T-helper 9 cell (primary cell): ENCODE measurements at places on chromosomes 2 and 18.

- DNase-seq = no peak
Measured at GRCh38 chr2:134410831-134411231, 157.0 kb downstream of the MGAT5 start.

DNA sequence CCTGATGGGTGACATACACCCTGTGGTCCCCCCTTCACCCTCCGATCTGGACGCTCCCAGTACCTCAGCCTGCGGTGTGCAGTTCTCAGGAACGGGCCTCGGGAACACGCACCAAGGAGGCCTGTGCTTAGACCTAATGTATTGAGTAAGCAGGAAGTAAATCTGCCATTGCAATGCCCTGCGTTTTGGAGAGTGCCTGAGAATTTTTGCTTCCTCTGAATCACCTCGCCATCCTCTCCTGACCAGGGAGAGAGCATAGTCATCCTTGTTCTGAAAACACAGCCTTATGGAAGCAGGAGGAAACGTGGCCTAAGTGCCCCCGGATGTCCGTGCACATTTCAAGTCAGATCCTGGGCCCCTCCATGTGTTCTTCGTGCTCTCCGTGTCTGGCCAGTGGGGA is 272.2 kb downstream of the NDUFA10 start:
- no peak for DNase-seq

DNA sequence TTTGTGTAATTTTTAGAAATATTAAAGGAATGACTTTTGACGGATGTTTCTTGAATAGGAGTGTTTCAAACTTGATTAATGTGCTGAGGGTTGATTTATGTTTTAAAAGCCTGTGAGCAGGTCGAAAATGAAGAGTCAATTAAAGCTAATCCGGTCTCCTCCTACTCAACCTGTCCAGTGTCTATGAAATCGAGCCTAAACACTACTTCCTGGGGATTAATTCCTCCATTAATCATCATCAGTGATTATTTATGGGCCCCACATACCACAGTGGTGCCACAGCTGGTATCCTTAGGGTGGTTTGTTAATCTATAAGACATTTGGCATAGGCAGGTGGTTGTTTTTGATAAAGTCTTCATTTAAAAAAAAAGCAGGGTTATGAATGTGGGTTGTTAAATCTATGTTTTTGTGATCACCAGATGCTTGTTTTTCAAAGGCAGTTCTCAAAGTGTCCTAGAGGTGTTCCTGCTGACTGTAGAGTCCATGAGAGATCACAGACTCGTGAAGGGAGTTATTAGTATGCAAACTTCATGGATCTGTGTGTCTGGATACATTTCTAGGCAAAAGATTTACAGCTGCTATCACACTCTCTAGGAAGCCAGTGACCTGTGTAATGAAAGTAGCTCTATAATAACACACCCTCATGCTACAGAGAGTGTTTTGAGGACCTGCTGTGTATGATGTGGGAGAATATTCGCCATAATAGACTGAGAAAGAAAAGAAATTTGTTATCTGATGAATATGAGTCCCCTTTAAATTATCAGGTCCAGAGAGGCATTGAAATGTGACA is 308.6 kb downstream of the AKAIN1 start:
- DNase-seq = no peak

DNA sequence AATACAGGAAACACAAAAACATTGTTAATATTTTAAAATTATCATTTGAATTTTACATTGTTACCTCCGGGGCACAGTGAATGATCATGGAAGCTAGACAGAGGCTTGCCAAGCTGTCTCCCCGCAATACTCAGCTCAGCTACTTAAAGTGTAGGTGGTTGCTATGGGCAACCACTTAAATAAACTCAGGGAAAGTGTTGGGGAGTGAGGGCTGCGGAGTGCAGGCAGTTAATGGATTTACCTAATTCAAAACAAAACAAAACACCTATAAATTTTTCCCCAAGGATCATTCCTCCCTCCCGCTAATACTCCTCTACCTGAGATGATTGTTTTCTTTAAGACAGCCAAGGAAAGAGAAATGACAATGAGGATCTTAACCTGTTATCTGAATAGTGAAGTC is 349.5 kb downstream of the TGIF1 start:
- DNase-seq = no peak

DNA sequence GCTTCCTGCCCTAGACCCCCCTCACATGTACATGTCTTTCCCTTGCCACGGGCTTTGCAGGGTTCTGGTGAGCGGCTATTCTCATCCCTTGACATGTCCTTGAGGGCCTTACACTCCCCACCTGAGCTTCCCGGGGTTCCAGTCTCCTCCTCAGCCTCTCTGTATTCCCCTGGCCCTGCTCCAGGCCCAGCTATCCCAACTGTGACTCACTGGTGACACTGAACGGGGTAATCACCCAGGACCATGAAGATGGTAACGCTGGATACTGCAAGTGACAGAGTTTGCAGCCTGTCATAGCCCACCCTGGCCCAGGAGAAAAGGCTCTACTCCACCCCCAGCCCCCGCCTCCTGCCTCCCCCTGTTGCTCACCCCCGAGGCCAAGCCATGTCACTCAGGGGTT is 27.3 kb downstream of the KIF3C start:
- DNase-seq = no peak

DNA sequence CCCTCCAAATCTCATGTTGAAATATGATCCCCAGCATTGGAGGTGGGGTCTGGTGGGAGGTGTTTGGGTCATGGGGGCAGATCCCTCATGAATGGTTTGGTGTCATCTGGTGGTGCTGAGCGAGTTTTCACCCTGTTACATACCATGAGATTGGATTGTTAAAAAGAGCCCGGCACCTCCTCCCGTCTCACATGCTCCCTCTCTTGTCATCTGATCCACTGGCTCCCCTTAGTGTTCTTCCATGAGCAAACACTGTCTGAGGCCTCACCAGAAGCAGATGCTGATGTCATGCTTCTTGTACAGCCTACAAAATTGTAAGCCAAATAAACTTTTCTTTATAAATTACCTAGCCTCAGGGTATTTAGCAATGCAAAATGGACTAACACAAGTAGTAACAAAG is 405.0 kb upstream of the SLC39A10 start:
- DNase-seq = no peak

DNA sequence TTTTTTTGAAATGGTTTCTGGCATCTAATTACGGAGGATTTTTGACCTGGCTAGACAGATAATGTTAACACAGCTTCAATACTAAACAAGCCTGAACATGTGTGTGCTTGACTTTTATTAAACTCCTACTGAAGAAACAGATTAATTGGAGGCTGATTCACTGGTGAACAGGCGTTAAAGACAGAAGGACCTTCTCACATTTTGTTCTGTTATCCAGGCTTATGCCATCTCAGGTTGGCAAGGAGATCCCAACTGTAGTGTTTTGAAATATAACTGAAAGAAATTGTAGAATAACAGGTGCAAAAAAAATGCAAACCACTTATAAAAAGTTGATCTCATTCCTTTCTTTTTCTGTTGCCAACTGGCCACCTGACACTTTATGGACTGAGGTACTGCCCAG is 269.6 kb downstream of the ARHGAP15 start:
- no peak for DNase-seq

DNA sequence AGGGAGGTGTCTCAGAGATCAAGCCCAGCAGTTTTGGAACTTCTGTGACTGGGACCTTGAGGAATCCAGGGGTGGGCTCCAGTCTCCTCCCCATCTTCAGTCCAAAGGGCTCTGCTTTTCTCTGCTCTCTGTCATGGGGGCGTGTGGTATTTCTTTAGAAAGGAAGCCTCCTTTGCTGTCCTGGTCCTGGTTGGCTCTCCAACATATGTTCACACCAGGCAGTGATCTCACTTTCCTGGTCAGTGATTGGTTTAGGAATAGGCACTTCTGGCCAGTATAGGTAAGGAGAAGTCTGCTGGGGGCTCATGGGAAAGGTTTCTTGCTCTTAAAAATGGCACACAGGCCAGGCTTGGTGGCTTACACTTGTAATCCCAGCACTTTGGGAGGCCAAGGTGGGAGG is 115.5 kb upstream of the HAAO start:
- DNase-seq = no peak

- DNase-seq = no peak
Measured at GRCh38 chr2:11984316-11985158, 238.1 kb downstream of the LPIN1 start.

DNA sequence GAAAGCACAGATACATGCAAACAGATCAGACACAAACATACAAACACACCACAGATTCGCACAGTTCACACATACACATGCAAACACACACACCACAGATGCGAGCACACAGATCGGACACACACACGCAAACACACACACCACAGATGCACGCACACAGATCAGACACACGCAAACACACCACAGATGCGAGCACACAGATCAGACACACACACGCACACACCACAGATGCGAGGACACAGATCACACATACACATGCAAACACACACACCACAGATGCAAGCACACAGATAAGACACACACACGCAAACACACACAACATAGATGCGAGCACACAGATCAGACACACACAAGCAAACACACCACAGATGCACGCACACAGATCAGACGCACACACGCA is 149.0 kb downstream of the PXDN start:
- DNase-seq = no peak

DNA sequence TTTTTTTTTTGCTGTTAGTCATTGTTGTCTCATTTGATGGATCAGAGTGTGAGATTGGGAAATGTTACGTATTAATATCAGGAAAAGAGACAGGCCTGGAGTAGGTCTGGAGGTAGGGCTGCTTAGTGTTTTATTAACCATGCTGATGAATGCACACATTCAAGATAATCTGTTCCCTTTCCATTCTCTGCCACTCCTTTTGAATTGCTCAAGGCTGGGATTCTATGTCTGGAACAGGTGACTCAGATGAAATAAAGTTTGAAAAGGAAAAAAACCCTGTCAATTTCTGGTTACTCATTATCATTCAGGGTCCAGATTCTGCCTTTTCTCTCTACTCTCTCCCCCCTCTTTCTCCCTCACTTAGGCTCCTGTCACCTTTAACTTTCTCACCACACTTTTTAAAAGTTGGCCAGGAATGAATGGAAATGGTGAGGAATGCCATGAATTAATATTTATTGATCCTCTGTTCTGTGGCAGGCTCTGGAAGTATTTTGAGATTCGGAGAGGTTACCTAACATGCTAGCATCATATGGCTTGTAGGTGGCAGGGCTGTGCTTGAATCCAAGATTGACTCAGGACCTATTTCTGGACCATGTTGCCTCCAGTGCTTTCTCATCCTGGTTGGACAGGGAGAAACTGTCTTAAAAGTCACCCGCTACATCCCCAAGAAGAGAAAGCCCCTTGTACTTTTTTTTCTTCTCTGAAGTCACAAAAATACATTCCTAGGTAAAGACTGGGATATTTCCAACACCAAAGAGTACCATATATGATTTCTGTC is 40.2 kb downstream of the MAP4K4 start:
- DNase-seq = no peak

GRCh38 chr2:176595986-176596385 is 326.7 kb downstream of the MTX2 start:
- DNase-seq = no peak

- no peak for DNase-seq
Measured at GRCh38 chr2:144434425-144435222, 85.3 kb downstream of the ZEB2 start.

DNA sequence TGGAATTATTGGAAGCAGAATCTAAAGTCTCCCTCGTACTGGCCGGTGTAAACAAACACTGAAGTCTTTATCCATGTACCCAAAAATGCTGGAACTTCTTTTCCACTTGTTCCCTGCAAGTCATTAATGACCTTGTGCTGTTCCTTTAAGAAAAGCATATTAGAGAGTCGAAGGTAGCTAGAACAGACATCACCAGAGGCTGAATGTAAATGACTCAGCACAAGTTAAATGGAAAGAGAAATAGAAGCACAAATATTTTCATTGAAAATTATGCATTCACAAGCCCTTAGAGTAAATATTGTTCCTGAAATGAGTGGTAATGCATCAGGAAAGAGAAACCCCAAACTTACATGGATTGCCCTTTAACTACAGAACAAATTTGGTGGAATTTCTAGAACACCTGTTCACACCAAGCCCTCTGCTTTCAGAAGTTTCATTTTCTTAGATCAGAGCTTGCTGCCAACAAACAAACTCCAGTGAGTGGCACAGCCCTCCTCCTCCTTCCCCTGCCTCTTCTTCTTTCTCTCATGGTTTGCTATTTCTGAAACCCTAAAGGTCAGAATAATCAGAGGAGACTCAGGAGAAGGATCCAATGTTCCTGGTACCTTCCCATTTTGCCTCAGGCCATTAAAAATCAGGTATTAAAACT is 264.3 kb downstream of the TXNL1 start:
- DNase-seq = no peak
